Thymus (tissue), 14 donors: ENCODE measurements at places on chromosomes 4 and X. TPM values are rescaled to one million over a fixed set of nuclear protein-coding genes. Genes with fewer than 3 reads are reported as not detected.

Gene ETDA
- not detected for polyA plus RNA-seq

Gene HHIP
- polyA plus RNA-seq = 2.9 TPM

Gene BBS7
- 7.7 TPM for polyA plus RNA-seq

Gene GPR143
- polyA plus RNA-seq = 2.2 TPM

Gene EXOC1L
- not detected for polyA plus RNA-seq

Gene FAM9B
- polyA plus RNA-seq = 0.11 TPM

Gene ADRA2C
- polyA plus RNA-seq = 4.4 TPM

Gene TMEM165
- 125 TPM for polyA plus RNA-seq

Gene IBSP
- 1.6 TPM for polyA plus RNA-seq

Gene ADH1C
- polyA plus RNA-seq = 3.3 TPM

Gene ARSH
- 0.02 TPM for polyA plus RNA-seq

Gene XG
- polyA plus RNA-seq = 1.3 TPM

Gene RXFP1
- 0.02 TPM for polyA plus RNA-seq

Gene SAP30
- polyA plus RNA-seq = 15.5 TPM

Gene PCDH7
- polyA plus RNA-seq = 0.64 TPM

Gene BMX
- 1.3 TPM for polyA plus RNA-seq

Gene IDS
- polyA plus RNA-seq = 33.5 TPM

Gene RBM3
- 213 TPM for polyA plus RNA-seq

Gene CT45A5
- 0.71 TPM for polyA plus RNA-seq

Gene RRH
- 0.11 TPM for polyA plus RNA-seq

Gene GPR101
- 0.02 TPM for polyA plus RNA-seq

Gene TXK
- polyA plus RNA-seq = 24.7 TPM

Gene GPM6B
- polyA plus RNA-seq = 2.3 TPM

Gene PCYT1B
- 0.37 TPM for polyA plus RNA-seq

Gene FGF13
- 2.4 TPM for polyA plus RNA-seq

Gene CXorf65
- 40.8 TPM for polyA plus RNA-seq

Gene MAOB
- 5.0 TPM for polyA plus RNA-seq

Gene DGKK
- polyA plus RNA-seq = 0.11 TPM

Gene CXCL10
- polyA plus RNA-seq = 65.6 TPM

Gene NUDT11
- polyA plus RNA-seq = 3.0 TPM

Gene SYNPO2
- polyA plus RNA-seq = 31.3 TPM

Gene EOLA1
- polyA plus RNA-seq = 33.5 TPM

Gene AFF2
- 1.3 TPM for polyA plus RNA-seq

Gene MAGEB2
- polyA plus RNA-seq = 0.05 TPM

Gene TFDP3
- not detected for polyA plus RNA-seq

Gene SCD5
- 20.1 TPM for polyA plus RNA-seq

Gene MYL5
- polyA plus RNA-seq = 32.9 TPM

Gene PROM1
- polyA plus RNA-seq = 1.0 TPM

Gene MAGEA2
- polyA plus RNA-seq = 0.02 TPM

Gene FGF2
- 3.7 TPM for polyA plus RNA-seq

Gene MAGEC1
- polyA plus RNA-seq = not detected

Gene C4orf51
- not detected for polyA plus RNA-seq

Gene CLDN2
- 0.05 TPM for polyA plus RNA-seq

Gene DIAPH2
- polyA plus RNA-seq = 4.8 TPM

Gene PAGE2B
- polyA plus RNA-seq = 1.2 TPM

Gene CAMK2D
- 23.0 TPM for polyA plus RNA-seq

Gene PNMA6A
- polyA plus RNA-seq = 1.5 TPM

Gene DDIT4L
- polyA plus RNA-seq = 1.5 TPM

Gene BLOC1S4
- 23.4 TPM for polyA plus RNA-seq
